ENCODE measurements at places on chromosomes 4 and X. TPM values are rescaled to one million over a fixed set of nuclear protein-coding genes. Genes with fewer than 3 reads are reported as not detected.

SLC10A3 gene
- total RNA-seq = 23.0 TPM

CXorf49B gene
- not detected for total RNA-seq

CENPU gene
- total RNA-seq = 3.4 TPM

ARAP2 gene
- 91.0 TPM for total RNA-seq

PGAM4 gene
- total RNA-seq = not detected

PSAPL1 gene
- not detected for total RNA-seq

KLHL5 gene
- 13.2 TPM for total RNA-seq

MAGEA12 gene
- total RNA-seq = not detected

CT45A3 gene
- not detected for total RNA-seq

PABPC1L2A gene
- total RNA-seq = not detected

BCORL1 gene
- total RNA-seq = 2.1 TPM

CXCL1 gene
- total RNA-seq = not detected

CT45A10 gene
- not detected for total RNA-seq

SMIM9 gene
- total RNA-seq = not detected

CXorf49 gene
- not detected for total RNA-seq

SHOX gene
- not detected for total RNA-seq

EXOC1L gene
- total RNA-seq = not detected

KCND1 gene
- total RNA-seq = 1.2 TPM

ATXN3L gene
- not detected for total RNA-seq

FGG gene
- total RNA-seq = not detected

DGKK gene
- not detected for total RNA-seq

MTTP gene
- not detected for total RNA-seq

AMTN gene
- total RNA-seq = not detected

Data from CD8-positive, alpha-beta T cell (primary cell).